ENCODE measurements at places on chromosomes 13 and 19.
A peak's percentile ranks its signal among the peaks of the same experiment; 100 is the strongest.

DNA sequence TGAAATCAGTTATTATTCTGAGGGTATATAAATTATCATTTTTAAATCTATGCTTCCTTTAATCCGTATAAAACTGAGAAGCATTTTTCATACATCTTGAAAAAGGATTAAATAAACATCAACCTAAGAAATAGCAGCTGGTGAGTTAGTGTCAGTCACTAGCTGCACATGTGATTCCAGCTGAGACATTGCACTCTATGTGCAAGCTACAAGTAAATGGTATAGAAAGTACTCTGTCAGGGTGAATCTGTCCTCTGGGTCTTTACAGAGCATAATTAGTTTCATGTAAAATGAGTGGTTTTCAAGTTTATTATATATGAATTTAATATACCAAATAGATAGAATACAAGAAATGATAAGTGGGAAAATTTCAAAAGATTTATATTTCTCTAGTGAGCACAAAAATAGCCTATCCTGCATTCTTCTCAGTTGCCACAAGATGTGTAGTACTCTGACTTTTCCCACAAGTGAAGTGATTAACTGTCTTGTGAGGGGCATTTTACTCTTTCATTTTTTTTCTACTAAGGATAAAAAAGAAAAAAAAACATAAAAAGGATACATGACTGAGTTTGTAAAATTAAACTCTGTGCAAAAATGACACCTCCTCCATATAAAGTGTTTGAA is 1372.1 kb downstream of the PCDH9 start:
- DNase-seq: no peak

DNA sequence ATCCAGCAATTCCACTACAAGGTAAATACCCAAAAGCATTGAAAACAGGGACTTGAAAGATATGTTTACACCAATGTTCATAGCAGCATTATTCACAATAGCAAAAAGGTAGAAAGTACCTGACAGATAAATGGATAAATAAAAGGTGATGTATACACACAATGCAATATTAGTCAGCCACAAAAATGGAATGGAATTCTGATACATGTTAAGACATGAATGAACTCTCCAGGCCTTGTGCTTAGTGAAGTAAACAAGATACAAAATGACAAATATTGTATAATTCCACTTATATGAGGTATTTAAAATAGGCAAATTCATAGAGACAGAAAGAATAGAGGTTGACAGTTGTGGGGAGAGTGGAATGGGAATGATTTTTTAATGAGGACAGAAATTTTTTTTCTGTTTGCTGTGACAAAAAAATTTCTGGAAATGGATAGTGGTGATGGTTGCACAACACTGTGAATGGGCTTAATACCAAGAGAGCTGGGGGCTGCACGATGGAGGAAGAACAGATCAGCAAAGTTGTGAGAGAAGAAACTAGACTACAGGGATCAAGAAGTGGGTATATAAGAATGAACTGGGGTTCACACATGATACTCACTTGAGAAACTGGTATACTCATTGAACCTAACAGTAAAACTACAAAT is 137.2 kb downstream of the MZT1 start:
- no peak for DNase-seq

DNA sequence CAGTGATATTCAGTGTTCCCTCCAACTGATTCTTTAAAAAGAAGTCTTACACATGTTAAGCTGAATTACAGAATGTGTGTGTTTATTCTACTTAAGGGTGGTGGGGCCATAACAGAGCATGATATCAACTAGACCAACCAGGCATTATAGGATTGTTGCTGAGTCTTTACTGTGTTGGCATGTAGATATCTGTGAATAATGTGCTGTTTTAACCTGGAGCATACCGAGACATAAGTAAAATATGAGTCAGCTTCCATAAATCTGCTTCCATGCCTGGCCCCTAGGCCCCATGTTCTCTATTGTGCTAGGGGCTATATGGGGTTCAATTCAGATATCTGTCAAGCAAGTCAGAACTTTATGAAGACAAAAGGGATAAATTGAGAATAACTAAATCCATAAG is 295.7 kb downstream of the MTUS2 start:
- no peak for DNase-seq

GRCh38 chr13:50209631-50210030 is 194.4 kb downstream of the KCNRG start:
- peak; percentile 49 for DNase-seq

DNA sequence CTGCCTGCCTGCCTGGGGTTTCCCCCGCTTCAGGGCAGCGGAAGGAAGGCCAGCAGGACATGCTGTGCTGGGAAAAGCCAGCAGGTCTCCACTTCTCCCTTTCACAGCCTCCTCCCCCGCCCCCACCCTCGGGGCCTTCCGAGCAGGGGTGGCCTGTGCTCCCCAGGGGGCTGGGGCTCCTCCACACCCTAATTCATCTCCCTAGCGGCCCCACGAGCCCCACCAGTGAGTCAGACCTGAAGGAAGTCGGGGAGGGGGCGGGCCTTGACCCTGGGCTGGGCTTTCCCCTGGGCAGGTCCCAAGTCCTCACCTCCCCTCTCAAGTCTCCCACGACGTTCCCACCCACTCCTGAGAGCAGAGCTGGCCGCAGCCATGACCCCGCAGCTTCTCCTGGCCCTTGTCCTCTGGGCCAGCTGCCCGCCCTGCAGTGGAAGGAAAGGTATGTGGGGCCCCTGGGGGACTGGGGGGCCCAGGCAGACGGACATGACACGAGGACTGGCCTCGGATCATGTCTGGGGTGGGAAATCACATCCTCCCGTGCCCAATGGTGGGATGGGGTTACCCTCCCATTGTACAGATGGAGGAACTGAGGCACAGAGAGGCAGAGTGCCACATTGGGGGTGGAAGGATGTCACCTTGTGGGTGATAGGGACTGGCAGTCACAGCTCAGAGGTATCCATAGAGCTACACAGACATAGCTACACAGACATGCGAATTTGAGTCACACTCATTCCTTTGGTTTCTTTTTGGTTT is at the start of gene EBI3:
Gene EBI3, plus strand, starts transcription at position 345 of the 753 bp plus-strand sequence. Its CDS starts 28 bp downstream, at position 373.
- peak; percentile 58 for DNase-seq

GRCh38 chr13:42574011-42574410 is at the start of gene TNFSF11:
Gene TNFSF11, plus strand, starts transcription at chr13:42574152. Its CDS starts 152 bp downstream, at chr13:42574304.
- no peak for DNase-seq

DNA sequence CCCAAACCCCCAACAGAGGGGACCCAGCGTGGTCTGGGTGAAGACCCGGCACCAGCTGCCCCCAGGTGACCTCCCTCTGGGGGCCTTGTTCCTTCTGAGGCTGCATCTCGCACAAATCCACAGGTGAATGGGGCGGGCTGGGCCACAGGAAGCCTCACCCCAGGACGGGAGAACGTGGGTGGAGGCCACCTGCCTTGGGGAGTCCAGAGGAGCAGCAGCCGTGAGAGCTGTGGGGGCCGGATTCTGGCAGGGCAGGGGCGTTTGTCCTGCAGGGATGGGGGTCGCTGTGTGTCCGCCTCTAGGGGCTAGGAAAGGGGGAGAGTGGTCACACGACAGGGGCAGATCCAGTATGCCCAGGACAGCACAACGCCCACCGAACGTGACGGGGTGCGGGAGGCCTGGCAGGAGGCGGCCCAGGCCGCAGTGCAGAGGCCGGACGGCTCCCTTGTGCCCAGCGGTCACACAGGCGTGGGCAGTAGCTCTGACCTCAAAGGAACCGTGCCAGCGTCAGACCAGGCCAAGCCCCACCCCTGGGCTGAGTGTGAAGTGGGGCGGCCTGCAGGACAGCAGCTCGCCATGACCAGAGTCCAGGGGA is 6.7 kb downstream of the POLR2E start:
- no peak for DNase-seq

DNA sequence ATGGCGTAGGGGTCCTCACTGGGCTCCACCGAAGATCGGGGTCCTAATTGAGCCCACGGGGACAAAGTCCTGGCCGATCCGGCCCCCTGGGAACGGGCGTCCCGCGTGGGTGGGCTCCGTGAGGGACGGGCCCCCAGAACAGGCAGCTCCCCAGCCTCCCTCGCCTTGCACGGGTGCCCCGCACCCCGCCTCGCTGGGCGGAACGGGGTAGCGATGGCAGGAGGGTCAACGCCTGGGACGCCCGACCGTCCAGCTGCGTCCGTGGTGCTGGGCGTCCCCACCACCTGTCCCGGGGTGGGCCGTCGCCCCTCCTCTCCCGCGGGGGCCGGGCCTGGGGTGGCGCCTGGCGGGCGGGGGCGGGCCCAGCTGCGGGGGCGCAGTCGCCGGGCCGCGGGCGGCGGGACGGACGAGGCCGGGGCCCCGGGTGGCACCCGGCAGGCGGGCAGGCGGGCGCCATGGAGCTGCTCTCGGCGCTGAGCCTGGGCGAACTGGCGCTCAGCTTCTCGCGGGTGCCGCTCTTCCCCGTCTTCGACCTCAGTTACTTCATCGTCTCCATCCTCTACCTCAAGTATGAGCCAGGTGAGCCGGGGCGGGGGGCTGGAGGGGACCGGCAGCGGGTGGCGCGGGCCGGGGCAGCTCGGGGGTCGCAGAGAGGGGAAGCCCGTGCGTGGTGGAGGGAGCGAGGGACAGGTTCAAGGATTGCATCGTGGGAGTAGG is at the start of gene TMEM38A:
Gene TMEM38A, plus strand, starts transcription at position 377 of the 717 bp plus-strand sequence. Its CDS starts 79 bp downstream, at position 456.
- no peak for DNase-seq

- DNase-seq: no peak
Observed at GRCh38 chr13:107961849-107962608, 253.3 kb downstream of the LIG4 start.

- no peak for DNase-seq
Observed at GRCh38 chr13:37690361-37690760, 91.8 kb upstream of the POSTN start.

DNA sequence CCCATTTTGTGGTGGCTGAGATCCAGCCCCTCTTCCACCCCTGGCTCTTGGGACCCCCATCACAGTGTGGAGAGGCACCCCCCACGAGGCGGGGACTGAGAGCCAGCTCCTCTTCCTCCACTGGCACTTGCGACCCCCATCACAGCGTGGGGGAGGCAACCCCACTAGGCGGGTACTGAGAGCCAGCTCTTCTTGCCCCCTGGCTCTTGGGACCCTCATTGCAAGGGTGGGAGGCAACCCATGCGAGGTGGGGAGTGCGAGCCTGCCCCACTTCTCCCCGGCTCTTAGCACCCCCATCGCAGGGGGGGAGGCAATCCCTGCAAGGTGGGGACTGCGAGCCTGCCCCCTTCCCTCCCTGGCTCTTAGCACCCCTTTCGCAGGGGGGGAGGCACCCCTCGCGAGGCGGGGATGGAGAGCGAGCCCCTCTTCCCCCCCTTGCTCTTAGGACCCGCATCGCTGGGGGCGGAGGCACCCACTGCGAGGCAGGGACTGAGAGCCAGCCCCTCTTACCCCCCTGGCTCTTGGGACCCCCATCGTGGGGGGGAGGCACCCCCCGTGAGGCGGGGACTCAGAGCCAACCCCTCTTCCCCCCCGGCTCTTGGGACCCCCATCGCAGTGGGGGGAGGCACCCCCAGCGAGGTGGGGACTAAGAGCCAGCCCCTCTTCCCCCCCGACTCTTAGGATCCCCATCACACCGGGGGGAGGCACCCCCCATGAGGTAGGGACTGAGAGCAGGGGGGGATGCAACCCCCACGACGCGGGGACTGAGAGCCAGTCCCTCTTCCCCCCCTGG is 364.6 kb upstream of the SPRY2 start:
- DNase-seq: no peak

- DNase-seq: peak; percentile 54
Observed at GRCh38 chr19:42281827-42282762, 13.0 kb downstream of the CIC start.

Data from fibroblast of skin of scalp (primary cell).